Inflammatory macrophage (primary cell): ENCODE measurements at places on chromosomes 3 and 15.

DNA sequence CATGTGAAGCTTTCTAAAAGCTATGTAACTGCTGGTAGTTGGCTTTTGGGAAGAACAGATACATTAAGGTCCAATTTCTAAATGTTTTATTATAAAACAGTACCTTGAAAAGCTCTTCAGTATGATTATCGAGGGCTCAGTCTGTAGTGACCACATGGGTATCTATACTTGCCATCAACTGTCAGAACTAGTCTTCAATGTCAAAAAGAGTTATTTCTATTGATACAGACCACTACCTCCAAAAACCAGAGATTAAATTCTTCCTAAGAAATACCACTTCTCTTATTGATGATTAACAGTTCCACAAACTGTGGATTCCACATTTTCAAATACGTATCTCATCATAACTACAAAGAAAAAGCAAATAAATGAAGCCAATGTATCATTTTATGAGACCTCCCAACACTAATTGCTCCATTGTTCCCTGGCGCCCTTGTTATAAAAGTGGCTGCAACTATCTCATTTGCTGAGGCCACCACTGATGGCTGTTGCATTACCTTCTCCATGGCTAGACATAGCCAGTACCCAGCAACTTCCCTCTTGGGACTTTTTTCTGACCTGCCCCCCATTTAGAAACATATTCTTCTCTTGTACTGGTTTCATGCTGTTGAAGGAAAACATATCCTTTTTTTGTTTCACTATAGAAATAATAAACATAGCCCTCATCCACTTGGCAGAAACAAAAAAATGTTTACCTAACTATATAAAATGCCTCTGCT lies 33.9 kb upstream of the MBNL1 start:
- no peak for DNase-seq

DNA sequence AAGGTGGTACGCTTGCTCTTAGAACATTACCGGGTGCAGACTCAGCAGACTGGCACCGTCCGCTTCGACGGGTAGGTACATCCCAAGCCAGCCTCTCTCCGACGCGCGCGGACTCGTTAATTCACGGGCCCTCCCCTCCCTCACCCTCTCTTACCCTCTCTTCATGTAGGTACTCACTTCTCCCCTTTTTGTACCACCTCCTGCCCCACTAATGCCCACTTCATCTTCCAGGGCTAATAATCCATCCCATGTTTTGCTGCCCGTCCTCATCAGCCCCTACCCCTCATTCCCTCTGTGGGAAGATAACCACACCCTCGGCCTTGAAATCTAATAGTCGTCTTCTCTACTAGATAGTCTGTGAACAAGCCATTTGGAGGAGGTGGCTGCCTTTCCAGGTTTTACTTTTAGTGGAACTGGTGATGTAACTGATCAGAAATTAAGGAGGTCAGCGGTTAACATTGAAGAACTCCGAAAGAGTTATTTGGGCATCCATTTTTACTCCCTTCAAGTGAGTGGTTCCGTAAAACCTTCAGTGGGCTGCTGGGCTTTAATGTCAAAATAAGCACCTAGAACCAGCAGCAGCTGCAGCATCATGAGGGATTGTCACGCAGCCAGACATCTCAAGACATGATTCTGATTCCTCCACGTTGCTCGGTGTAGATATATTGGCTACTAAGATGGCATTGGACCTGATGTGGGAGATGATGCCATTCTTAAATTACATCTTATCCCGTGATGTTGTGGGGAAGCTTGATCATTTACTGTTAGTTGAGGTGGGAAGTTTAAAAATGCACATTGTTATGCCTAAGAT lies 1.3 kb downstream of the FEM1B start:
- DNase-seq, result peak; percentile 67

DNA sequence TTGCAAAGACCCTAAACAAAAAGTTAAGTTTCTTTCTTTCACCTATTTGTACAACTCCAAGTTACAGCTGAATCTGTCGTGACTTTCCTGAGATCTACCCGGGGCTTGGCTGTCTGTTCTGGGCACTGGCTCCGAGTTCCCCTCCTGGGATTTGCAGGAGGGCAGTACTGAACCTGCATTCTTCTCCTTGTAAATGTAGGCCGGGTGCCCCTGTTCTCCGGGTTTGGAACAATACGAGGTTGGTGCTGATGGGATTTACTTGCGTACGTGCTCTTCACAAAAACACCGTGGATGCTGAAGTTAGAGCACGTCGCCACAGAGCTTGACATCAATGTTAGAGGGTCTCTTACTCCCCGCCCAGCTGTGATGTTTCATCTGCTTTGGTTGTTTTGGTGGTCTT lies 48.1 kb downstream of the KLHL25 start:
- no peak for DNase-seq

- no peak for DNase-seq
Measured at GRCh38 chr3:155983834-155984474, 113.5 kb downstream of the GMPS start.

DNA sequence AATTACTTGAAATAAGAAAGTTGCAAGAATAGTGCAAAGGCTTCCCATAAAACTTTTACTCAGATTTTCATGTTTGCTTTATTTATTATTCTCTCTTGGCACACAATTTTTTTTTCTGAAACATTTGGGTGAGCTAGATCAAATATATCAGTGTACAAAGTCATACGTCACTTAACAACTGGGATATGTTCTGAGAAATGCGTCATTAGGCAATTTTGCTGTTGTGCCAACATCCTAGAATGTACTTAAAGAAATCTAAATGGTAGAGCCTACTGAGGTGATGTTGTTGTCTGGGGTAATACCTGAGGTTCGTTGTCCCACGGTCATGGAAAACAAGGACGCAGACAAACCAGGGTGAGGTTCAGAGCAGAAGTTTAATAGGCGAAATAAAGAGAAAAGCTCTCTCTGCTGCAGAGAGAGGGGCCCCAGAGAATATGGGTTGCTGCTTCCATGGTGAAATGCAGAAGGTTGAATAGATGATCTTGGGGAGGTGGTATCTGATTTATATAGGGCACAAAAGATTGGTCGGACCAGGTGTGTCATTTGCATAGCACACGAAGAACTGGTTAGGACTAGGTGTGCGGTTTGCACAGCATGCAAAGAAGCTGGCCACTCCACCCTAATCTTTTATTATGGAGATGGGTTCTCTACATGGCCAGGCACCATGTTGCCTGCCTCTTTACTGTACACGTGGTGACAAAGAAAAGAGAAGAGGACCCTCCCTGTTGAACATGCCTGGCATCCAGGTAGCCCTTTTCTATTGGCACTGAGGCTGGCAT lies 8.8 kb upstream of the GRAMD1C start:
- no peak for DNase-seq

DNA sequence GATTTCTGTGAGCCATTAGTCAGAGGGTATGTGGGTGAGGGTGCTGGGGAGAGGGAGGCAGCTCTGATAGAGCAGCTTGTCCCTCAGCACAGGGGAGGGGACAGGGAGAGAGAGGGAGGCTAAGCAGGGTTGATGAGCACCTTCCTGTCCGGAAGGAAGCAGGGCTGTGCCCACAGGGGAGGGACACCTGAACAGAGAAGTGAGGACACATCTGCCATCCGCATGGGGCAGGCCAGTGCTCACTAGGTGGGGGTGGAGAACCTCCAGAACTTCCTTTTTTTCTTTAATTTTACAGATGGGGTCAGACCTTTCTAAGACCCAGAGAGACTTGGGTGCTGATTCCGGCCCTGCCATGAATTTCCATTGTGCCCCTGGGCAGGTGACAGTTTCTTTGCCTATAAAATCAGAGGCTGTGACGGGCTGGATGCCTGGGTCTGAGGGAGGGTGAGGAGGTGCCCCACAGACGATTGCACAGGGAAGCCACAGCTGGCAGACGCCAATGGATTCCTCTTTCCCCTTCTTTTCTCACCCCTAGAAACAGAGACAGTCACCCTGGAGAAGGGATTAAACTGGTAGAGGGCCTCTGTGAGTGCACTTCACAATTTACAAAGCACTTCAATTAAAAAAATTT lies 4.1 kb upstream of the TGM5 start:
- no peak for DNase-seq

GRCh38 chr15:69887009-69887408 lies 210.7 kb downstream of the TLE3 start:
- DNase-seq, result no peak

DNA sequence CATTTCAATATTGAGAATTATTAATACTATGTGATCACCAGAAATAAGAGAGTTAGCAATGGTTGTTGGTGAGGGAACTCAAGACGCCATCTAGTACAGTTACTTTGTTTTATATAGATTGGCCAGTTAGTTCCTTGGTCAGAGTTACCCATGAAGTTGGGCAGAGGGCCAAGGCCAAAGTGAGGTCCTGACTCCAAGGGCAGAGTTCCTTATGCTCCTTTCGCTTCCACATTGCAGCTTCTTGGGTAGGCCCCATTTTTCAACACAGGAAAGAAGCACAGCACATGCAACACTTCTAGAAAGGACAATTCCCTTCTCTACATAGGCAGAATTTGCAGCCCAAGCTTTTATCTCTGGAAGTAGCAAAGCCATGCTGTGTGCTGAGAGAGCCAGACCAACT lies 178.6 kb downstream of the KCNAB1 start:
- DNase-seq, result peak; percentile 90
